ENCODE measurements at places on chromosomes 4 and X. TPM values are rescaled to one million over a fixed set of nuclear protein-coding genes. Genes with fewer than 3 reads are reported as not detected.

- no peak for DNase-seq
Measured at GRCh38 chr4:60656171-60656570, 544.0 kb upstream of the ADGRL3 start.

Gene DUSP9
- total RNA-seq: not detected

Gene RAB40A
- not detected for total RNA-seq

Gene CTAG1A
- total RNA-seq: not detected

GRCh38 chr4:152102436-152103000 lies 341.7 kb upstream of the GATB start:
- no peak for DNase-seq

All from heart left ventricle (tissue), 16 donors.